CD4-positive, alpha-beta T cell treated with Interleukin-4 for 4 hours (primary cell): ENCODE measurements at places on chromosomes 11 and 22.

GRCh38 chr22:46262449-46263215 is 511 bp downstream of the PKDREJ start:
- no peak for DNase-seq

DNA sequence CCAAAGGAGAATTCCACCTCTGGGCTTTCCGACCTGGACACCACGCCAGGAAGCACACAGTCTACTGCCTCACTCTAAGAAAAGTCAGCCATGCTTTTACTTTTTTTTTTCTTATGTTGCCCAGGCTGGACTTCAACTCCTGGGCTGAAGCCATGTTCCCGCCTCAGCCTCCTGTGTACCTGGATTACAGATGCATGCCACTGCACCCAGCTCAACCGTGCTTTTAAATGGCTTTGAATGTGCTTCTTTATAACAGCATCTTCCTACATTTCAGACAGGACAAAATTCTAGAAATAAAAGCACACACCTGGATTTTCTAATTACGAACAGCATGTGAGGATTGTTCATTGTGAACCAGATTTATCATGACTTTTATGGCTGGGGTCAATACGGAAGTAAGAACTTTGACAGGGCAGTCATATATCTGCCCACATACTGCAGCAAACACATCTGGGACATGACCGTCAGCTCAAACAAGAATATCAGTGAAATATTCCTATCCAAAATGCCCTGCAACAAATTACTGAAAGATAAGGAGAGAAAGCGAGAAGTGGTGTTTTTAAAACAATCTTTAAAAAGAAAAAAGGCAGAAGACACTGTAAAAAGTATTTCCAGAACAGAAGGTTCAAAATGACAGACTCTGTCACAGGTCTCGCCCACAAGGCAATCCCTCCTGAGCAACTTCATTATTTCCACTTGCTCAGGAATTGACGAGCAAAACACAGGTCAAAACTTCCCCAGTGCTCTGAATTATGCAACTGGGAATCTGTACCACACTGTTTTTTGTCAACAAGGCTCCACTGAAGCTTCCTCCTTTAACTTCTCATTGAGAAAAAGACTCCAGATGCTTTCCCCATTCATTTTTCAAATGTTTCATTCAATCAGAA is 42.1 kb downstream of the PACSIN2 start:
- DNase-seq = no peak

DNA sequence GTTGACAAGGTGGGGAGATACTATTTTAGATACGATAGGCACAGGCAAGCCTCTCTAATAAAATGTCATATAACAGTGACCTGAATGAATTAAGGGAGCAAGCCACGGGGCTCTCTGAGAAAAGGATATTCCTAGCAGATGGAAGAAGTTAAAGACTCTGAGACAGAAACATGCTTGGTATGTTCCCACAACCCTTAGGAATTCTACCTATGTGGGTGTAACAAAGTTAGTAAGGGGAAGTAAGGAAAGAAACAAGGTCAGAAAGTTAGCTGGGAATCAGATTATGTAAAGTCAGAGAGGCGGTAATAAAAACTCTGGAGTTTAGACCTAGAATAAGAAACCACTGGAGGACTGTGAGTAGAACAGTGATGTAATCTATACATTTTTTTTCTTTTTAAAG is 59.7 kb upstream of the GDPD4 start:
- DNase-seq = no peak

GRCh38 chr22:17475318-17476230 is 87.7 kb upstream of the SLC25A18 start:
- no peak for DNase-seq

- DNase-seq = no peak
Observed at GRCh38 chr11:77726524-77726923, 88.9 kb upstream of the CLNS1A start.

DNA sequence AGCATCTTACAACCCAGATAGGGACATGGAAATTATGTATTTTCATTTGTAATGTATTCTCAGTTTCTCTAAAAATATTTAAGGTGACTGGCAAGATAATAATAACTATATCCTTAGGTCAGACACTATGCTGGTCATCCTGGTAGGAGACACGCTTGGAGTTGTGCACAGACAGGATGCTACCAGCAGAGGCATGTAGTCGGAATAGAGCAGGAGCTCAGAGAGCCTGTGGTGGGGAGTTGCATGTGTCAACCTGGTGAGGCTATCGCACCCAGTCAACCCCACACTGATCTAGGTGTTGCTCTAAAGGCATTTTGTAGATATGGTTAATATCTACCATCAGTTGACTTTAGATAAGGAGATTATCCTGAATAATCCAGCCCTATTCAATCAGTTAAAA is 318.5 kb downstream of the MIAT start:
- no peak for DNase-seq

GRCh38 chr11:129608711-129609110 is 206.9 kb upstream of the TMEM45B start:
- no peak for DNase-seq

GRCh38 chr11:62552485-62553079 is 6.0 kb upstream of the AHNAK start:
- DNase-seq = no peak

- no peak for DNase-seq
Observed at GRCh38 chr11:103380031-103380430, 270.8 kb downstream of the DYNC2H1 start.

DNA sequence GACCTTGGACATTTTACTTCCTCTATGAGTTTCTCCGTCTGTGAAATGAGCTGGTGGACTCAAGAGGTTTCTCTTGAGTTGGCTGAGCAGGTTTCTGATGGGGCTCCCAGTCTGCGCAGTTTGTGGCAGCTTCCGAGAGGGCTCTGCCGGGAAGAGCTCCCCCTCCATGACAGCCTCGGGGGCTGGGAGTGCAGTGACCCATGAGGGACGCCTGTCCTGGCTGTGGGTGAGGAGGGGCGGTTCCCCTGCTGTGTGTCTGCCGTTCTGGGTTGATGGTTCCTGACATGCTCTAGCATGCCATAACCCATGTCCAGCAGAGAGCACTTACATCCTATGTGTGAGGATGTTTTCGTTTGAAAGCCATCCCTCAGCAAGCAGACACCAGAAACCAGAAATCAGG is 14.8 kb downstream of the CSF2RB start:
- DNase-seq = no peak

DNA sequence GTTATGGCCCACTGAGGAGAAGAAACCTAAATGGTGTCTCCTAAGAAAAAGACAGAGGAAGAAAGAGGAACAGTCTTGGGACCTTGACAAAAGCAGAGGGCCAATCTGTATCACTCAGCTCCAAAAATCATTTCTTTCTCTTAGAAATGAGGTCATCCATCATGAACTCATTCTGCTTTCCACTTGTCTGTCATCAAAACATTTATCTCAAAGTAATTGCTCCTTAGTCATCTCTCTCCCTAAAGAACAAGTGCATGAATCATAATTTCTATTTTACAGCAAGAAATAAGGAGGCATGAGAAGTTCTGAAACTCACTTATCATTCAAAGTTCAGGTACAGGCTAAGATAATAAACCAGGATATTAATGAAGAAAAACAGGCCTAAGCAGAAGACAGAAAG is 375.6 kb downstream of the KCNA4 start:
- no peak for DNase-seq

GRCh38 chr22:43110927-43111623 is 525 bp downstream of the BIK start:
- peak; percentile 35 for DNase-seq

GRCh38 chr22:19350947-19351346 is 59.4 kb upstream of the CLTCL1 start:
- no peak for DNase-seq

GRCh38 chr11:25733777-25734176 is 598.2 kb upstream of the ANO3 start:
- no peak for DNase-seq

- DNase-seq = no peak
Observed at GRCh38 chr11:16891964-16892363, 122.2 kb downstream of the PLEKHA7 start.

DNA sequence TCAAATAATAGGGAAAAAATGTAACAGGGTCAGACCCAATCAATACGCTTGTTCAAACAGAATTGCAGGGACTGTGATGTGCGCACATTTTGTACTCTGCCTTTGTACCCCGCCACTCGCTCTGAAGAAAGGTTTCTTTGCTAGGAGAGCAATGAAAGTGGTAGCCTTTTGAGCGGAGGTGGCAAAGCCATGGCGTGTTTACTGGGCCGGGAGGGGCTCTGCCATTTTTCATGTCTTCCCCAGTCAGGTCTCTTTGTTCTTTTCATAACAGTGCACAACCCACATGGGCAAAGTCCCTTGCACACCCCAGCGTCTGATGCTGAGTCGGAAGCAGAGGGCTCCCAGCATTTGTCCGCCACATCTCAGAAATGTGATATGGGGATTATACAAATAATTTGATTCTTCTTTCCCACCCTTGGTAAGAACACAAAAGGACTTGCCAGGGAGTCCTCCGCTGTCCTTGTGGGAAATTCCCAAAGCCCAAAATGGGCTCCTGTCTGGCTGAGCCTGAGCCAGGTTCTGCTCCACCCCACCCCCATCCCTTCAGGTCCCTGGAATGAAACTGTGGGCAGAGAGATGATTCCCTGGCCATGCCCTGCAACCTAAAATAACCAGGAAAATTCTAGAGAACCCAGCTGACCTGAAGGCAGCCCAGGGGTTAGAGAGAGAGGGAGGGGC is 36.6 kb downstream of the C11orf58 start:
- no peak for DNase-seq

GRCh38 chr11:67600324-67601029 is 6.3 kb upstream of the NDUFV1 start:
- DNase-seq = no peak

DNA sequence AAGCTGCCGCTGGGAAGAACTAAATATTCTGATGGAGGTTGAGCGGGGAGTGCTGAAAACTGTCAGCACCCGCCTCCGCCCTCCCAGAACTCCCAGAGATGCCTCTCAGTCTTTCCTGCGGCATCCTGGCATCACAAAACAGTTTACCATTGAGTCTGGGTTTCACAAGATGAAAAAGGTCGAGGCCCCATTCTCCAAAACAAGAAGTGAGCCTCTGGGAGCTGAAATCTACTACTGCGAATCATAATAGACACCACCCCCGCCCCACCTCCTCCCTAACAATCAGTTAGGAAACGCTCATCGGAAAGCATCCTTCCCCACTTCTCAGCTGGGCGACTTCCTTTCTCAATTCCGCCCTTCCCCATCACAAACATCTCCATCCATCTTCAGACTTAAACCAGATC is 1.0 kb downstream of the SUN2 start:
- no peak for DNase-seq

- DNase-seq = no peak
Observed at GRCh38 chr11:112656772-112657428, 304.3 kb upstream of the NCAM1 start.

DNA sequence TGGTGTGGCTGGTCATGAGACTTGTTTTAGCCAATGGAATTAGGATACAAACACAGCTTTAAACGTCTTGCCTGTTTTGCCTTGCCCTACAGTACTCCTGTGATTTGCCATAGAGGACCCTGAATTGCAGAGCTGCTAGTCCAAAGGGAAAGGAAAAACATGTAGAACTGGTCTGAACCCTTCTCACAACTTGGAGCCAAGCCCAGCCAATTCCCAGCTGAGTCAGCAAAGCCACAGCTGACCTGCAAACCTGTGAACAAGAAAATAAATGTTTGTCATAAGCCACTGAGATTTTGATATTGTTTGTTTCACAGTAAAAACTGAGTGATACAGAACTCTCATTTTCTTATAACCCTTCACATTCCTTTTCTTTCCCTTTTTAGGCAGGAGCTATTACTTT is 360.5 kb upstream of the API5 start:
- DNase-seq = no peak

DNA sequence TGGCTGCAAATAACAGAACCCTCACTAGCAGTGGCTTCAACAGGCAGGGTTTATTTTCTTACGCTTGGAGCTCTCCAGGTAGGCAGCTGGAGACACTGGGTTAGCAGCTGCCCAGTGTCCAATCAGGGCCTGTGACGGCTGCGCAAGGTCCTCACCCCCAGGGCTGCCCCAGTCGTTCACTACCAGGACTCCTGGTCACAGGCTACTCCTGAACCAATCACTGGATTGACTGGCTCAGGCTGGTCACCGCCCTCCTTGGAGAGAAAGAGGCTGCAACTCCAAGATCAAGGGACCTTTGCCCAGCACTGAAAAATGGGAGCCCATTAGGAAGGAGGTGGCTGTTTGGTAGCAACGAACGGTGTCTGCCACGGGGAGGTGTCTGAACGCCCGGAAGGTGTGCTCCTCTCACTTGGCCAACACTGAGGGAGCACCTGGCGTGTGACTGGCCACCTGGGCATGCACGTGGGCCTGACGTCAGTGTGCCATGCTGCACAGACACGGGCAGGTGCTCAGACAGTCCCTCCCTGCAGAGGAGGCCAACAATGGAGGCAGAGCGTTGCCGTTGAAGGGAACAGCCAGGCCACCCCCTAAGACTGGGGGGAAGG is 5.1 kb downstream of the ARSA start:
- no peak for DNase-seq

GRCh38 chr11:102267609-102268008 is 49.7 kb upstream of the BIRC3 start:
- no peak for DNase-seq

GRCh38 chr11:12079726-12080556 is 30.4 kb upstream of the MICAL2 start:
- no peak for DNase-seq

DNA sequence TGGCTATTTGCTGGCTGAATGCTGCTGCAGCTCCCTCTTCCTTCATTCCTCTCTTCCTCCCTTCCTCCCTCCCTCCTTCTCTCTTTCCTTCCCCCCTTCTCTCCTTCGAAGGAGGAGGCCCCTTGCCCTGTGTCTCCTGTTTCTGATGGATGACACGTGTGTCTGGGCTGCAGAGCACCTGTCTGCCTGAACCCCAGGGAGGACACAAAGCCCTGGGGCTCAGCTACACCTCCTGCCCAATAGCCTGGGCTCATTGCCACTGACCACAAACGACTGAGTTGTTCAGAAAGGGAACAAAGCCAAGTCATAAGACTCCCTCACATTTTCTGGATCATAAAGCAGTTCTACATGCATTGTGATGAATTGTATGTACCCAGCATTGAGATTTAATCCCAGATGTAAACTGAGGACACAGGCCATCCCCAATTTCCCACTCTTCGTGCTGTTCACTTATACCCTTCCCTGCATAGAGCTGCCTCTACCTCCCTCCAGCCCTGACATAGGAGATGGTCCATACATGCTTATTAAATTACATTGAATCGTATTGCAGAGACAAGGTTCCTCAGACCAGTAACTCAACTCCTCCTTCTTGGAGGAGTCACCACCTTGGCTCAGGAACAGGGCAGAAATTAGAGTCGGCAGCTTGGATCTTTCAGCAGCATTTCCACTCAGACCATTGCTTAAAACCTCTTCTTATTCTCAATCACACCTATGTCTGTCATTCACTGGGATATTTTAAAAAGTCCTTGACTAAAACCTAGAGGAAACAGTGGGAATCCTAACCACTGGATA is 1.2 kb downstream of the CSRP3 start:
- DNase-seq = no peak

DNA sequence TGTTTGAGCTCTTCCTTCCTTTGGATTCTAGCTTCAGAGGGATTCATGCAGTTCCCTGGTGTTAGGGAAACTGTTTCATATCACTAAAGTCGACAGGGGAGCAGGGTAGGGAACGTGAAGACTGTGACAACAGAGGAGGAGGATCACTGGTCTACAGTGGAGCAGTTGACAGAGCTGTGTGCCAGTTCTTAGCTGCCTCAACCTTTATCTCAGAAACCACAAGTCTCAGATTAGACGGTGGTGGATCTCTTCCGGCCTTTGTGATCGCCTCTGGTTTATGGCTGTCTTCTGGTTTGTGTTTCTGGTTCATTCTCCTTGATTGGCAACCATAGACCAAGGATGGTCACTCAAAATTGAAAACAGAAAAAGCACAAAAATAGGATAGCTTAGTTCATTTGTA is 538.9 kb upstream of the API5 start:
- no peak for DNase-seq

GRCh38 chr11:76493626-76494539 is 49.1 kb downstream of the EMSY start:
- DNase-seq = no peak
